ENCODE measurements at places on chromosomes 12 and 14.

GRCh38 chr14:30621354-30621939 lies 672 bp upstream of the SCFD1 start:
- peak; percentile 40 for DNase-seq

GRCh38 chr12:64780531-64781279 lies 21.5 kb upstream of the GNS start:
- DNase-seq, result no peak

DNA sequence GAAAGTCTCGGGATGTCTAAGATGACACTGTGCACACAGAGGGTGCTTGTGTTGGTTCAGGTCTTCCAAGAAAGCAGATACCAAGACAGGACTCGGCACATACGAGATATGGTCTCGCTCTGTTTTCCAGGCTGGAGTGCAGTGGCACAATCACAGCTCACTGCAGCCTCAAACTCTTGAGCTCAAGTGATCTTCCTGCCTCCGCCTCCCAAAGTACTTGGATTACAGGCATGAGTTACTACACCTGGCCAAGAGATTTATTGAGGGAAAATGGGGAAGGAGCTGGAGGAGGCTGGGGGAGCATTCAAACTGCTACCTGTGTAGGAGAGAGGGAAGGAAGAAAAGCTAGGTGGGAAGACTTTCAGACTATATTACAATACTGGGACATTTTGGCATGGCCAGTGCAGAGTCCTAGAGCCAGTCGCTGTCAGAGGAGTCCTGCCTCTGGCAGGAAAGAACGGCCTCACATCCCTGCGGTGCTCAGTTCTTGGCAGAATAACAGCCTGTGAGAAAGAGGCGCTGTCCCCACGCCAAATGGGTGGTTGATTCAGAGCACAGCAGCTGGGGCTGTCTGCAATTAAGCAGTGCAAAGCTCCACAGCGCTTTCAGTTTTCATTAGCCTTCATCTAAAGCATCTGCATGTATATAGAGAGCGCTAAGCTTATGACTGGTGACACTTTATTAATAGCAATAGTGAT lies 18.3 kb downstream of the SLC17A8 start:
- DNase-seq, result peak; percentile 68

- DNase-seq, result peak; percentile 71
These were observed 12.9 kb upstream of the TUBA1A start for GRCh38 chr12:49201595-49202295.

DNA sequence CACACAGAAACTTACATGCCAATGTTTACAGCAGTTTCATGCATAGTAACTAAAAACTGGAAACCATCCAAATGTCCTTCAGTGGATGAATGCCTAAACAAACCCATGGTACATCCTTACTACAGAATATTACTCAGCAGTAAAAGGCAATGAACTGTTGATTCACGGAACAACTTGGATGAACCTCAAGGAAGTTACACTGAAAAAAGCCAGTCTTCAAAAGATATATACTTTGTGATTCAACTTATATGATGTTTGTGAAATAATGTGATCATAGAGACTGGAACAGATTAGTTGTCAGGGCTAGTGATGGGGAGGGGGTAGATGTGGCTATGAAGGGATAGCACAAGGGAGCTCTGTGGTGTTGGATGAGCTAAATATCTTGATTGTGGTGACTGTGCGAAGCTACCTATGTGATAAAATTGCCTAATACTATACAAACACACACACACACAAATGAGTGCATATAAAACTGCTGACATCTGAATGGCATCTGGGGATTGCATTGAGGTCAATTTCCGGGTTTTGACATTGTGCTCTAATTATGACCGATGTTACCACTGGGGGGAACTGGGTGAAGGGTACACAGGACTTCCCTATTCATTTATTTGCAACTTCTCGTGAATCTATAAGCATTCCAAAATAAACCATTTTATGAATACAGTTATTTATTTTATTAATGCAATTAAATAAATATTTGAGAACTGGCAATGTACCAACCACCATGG lies 94.3 kb downstream of the RIN3 start:
- peak; percentile 98 for DNase-seq

GRCh38 chr12:22740656-22741355 lies 115.8 kb downstream of the ETNK1 start:
- DNase-seq, result no peak

DNA sequence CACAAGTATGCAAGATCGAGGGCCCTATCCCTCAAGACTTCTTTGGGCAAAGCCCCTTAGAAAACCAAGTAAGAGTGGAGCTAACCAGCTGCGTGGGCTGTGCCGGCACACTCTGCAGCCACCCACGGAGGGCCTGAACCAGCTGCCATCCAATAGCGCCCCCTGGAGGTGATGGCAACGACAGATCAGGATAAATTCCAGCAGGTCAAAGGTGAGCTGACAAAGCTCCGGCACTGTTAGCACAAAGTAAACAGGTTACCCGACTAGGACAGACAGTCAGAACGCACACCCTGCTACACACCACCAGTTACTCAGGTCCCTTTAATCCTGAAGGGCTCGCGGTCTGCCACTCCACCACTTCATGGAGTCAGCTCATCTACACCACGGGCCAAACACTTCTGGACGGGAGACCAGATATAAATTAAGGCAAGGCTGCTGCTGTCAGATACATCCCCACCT lies 4.9 kb downstream of the ZBTB39 start:
- DNase-seq, result peak; percentile 65

DNA sequence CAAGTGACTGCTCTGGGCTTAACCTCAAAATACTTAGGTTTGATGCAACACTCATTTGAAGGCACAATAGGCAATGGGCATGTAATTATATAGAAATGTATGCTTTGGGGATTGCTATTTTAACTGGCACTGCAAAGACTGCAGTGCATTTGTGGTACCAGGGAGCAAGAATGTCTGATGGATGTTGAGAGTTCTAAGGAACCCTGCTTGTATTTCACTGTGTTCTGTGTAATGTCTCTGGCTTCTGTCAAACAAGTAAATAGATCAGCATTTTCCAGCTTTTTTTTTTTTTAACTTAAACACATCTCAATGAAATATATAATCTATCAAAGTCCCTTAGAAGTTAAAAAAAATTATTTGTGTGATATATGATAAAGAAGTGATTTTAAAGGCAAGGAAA lies 94.8 kb upstream of the ATP2B1 start:
- DNase-seq, result no peak

GRCh38 chr14:101586531-101587430 lies 25.5 kb downstream of the DIO3 start:
- DNase-seq, result no peak
